ENCODE measurements at places on chromosomes 12 and 14.

DNA sequence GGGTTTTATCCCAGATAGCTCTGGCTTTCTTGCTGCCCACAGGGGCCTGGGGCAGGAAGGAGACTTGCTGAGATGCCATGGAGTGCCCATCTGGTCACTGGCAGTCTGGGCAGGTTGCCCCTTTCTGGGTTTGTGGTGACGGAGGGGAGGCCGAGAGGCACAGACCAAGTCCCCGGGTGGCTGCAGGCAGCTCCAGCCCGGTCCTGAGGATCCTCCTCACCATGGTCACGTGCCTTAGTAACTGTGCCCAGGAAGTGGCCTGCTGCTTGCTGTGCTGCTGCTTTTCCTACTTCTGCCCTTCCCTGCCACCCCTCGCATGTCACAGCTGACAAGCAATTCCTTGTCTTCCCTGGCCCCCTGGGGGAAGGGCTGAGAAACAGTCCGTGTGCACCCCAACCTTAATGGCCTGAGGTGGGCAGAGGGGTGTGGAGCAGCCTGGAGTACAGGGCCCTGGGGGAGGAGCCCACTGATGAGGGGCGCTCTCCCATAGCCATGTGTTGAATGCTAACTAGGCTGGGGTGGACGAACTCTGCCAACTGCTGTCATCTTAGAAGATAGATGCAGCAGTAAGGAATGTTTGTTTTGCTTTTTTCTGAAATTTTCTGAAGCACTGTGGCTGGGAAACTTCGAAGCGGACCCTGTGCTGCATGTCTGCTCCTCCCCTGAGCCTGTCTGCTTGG lies 54.9 kb upstream of the SRSF5 start:
- DNase-seq, result no peak

DNA sequence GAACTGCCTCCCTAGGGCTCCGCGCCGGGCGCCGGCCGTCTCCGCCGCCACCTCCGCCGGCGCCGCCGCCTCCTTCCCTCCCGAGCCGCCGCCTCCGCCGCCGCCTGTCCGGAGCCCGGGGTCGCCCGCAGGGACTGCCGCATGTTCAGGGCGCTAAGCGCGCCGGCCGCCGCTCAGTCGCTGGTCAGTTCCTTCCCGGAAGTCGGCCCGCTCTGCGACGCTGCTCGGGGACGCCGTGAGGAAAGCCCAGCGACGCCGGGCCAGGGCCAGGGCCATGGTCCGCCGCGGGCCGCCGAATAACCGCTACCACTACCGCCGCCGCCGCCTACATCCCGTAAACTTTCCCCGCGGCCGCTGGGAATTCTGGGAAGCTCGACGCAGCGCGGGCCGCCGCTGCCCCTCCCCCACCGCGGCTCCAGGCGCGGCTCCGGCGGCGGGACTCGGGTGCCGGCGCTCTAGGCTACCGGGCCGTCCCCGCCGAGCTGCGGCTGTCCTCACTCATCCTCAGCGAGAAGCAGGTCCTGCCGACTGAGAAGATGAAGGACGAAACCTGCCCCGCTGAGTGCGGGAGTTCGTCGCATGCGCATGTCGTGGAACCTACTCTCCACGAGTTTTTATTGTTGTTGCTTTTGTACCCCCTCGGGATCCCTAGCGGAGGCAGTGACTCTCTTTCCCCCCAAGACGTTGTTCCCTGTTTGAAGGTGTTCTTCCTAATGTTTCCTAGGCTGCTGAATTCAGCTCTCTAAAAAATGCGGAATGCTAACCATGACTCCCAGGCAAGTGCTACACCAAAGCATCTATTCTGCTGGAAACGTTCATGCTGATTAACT lies at the start of gene SAV1:
Gene SAV1 (minus strand): TSS at position 311 of the 830 bp plus-strand sequence. CDS start 339 bp downstream, outside the sequence.
- peak; percentile 52 for DNase-seq

DNA sequence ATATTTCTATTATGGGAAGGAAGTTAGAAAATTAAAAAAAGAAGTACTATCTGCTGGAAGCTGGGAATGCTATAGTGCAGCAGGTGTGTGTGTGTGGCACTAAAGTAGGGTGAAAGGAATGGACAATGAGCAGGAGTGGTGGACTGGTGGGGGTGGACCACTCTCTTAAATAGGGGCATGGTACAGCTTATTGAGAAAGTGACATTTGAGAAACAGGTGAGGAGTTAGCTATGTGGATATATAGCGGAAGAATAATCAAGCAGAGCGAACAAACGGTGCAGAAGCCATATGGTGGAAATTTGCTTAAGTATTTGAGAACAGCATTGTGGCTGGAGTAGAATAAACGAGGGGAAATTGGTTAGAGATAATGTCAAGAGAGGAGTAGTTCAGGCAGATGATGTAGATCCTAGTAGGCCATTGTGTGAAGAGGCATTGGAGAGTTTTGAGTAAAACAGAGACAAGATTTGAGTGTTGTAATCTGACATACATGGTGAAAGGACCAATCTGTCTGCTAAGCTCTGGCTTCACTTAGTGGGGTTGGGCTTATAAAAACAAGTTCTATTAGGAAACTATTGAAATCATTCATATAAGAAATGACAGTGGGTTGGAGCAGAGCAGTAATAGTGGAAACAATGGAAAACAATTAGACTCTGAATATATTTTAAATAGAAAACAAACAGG lies 149.2 kb upstream of the SYT10 start:
- no peak for DNase-seq

DNA sequence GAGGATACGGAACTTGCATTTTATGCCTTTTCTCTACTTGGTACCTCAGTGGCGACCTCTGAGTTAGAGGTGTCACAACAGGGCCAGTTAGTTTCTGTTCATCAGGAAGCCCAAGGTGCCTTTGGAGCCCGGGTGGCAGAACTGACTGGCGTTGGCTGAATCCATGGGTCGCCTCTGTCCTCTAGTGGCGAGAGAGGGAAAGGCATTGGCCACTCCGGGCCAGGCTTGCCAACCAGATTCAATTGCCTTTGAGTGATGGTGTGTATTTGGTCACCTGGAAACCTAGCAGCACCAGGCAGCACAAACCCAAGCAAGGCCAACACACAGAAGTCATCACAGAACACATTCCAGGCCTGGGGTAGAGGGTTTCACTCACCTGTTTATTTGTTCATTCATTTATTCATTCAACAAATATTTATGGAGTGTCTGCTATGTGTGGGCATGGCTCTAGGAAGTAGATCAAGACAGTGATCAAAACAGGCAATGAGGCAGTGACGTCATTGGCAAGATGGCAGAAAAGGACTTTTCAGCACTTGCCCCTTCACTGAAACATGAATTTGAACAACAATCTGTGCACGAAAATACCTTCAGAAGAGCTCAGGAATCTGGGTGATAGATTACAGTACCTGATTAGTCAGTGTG lies 40.5 kb upstream of the KCNA5 start:
- peak; percentile 36 for DNase-seq

GRCh38 chr12:73935817-73936216 lies 601.8 kb upstream of the ATXN7L3B start:
- DNase-seq, result no peak
